ENCODE measurements at places on chromosomes 11 and 22.
A peak's percentile ranks its signal among the peaks of the same experiment; 100 is the strongest.

DNA sequence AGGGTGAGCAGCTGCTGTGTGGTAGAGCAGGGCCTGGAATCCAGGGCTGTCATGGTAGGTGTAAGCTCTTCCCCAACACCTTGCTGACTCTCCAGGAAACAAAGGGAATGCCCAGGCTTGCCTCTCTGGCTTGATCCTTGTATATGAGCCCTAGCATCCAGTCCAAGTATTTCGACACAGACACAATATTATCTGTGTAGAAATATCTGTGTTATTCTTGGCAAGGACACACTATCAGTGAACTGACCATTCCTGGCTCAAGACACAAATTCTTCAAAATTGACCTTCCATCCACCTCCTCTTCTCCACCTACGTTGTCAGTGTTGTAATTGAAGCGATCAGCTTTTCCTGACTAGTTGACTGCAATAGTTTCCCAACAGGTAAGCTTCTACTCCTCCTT is 312.0 kb upstream of the NARS2 start:
- H3K36me3 ChIP-seq: no peaks in the 10 kb centered on the region
- DNase-seq: no peak
- no peak overlapping the region for H3K27ac ChIP-seq
- peaks cover 2% of the 10 kb centered on the region for H3K27me3 ChIP-seq
- H3K4me3 ChIP-seq: no peak overlapping the region

- no peak overlapping the region for H3K4me3 ChIP-seq
- peak; percentile 75 for DNase-seq
- H3K36me3 ChIP-seq: no peaks in the 10 kb centered on the region
- H3K27me3 ChIP-seq: peaks cover 45% of the 10 kb centered on the region
Measured at GRCh38 chr22:39545386-39546365, 13.1 kb upstream of the RPS19BP1 start.

DNA sequence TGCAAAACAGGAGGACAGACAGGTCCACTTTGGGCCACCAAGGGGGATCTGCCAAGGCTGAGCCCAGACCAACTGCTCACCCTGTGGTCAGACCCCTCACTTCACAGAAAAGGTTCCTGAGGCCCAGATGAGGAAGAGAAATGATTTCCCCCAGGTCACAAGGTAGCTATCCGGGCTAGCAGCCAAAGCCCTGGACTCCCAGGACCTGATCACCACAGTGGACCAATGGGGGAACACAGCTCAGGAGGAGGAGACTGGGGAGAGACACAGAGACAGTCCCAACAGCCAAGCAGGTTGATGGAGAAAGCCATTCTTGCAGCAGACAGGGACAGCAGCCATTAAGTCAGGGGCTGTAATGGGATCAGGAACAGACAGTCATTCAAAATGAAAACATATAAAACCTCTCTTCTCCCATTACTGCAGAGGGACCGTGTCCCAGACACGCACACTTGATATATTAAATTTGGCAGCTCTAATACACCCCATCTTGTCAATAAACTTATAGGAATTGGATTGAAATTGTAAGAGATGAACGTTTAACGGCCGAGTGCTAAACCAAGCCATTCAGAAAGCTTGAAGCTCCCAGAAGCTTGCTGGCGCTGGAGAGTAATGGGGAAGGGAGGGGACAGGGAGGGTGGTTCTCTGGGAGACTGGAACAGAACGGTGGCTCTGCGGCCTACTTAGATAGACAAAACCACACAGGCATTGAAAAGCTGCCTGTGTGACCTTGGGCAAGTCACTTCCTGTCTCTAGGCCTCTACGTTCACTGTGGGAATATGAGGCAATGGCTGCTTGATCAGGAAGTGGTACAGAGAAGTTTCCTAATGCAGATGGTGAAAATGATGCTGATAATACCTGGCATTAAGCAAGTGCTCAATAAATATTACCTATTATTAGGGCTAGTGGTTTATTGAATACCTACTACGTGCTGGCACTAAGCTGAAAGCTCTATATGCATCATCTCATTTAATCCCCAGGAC is 16.0 kb downstream of the ZMAT5 start:
- peaks cover 4% of the 10 kb centered on the region for H3K36me3 ChIP-seq
- peaks cover 7% of the 10 kb centered on the region for H3K4me1 ChIP-seq
- H3K27me3 ChIP-seq: no peaks in the 10 kb centered on the region
- no peak for DNase-seq
- H3K27ac ChIP-seq: peak overlapping the region; percentile 31

DNA sequence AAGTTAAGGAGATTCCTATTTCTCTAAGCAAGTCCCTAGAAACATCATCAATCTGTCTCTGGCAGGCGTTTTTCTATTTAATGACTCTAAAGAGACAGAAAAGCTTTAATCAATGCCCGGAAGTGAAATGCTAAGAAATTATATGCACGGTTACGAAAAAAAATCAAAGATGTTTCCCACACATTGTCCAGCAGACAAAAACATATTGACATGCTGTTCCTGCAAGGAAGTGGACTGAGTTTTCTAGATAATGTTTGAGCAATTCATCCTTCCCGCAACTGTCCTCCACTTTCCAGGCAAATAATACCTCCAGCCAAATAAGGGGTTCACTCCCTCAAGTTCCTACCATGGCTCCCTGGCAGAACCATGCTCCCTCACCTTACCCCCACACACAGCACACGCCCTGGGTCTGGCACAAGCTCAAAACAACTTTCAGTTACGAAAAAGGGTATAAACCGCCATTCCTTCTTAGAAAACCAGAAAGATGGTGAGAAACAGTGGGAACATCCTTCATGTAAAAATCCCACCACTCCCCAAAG is 29.6 kb downstream of the GALNT18 start:
- H3K4me3 ChIP-seq: no peak overlapping the region
- H3K27ac ChIP-seq: no peak overlapping the region
- no peak for DNase-seq
- no peaks in the 10 kb centered on the region for H3K4me1 ChIP-seq
- H3K36me3 ChIP-seq: no peaks in the 10 kb centered on the region

DNA sequence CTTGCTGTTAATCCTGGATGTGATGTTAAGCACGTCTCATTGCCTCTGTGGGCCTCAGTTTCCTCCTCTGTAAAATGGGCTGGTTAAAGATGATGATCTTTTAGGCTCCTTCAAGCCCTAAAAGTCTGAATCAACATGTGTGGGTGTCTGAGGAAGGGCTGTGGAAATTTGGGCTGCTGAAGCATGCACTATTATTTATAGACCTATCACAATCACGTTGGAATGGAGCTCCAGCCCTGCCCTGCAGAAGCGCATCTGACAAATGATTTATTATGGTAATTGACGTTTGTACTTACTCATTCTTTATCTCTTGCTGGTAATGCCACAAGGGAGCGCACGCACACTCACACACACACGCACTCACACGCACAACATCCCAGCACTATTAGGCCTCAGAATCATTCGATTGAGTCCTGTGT is 20.4 kb downstream of the P2RX3 start:
- no peak overlapping the region for H3K4me3 ChIP-seq
- no peak overlapping the region for H3K27ac ChIP-seq
- peaks cover 10% of the 10 kb centered on the region for H3K27me3 ChIP-seq
- H3K4me1 ChIP-seq: no peaks in the 10 kb centered on the region
- H3K36me3 ChIP-seq: no peaks in the 10 kb centered on the region
- no peak for DNase-seq

DNA sequence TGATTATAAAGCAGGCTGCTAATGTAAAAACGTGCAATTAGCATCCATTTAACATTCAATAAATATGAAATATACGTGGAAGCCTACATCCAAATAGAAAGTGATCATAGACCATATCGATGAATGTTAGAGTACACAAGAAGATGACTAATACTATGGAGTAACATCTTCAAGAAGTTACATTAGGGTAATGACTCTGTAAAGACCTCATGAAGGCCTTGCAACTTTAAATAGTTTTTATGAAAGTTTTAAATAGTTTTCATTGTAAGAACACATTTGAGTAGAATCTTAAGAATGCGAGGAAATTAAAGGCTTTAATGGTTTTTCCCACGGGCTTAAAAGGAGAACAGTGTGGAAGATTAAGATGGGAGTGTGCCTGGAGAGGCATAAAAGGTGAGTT is 1.4 kb downstream of the TRIM34 start:
- H3K36me3 ChIP-seq: peaks cover 2% of the 10 kb centered on the region
- no peak for DNase-seq
- H3K4me1 ChIP-seq: peaks cover 64% of the 10 kb centered on the region
- H3K4me3 ChIP-seq: peak overlapping the region; percentile 94
- peak overlapping the region; percentile 93 for H3K27ac ChIP-seq

DNA sequence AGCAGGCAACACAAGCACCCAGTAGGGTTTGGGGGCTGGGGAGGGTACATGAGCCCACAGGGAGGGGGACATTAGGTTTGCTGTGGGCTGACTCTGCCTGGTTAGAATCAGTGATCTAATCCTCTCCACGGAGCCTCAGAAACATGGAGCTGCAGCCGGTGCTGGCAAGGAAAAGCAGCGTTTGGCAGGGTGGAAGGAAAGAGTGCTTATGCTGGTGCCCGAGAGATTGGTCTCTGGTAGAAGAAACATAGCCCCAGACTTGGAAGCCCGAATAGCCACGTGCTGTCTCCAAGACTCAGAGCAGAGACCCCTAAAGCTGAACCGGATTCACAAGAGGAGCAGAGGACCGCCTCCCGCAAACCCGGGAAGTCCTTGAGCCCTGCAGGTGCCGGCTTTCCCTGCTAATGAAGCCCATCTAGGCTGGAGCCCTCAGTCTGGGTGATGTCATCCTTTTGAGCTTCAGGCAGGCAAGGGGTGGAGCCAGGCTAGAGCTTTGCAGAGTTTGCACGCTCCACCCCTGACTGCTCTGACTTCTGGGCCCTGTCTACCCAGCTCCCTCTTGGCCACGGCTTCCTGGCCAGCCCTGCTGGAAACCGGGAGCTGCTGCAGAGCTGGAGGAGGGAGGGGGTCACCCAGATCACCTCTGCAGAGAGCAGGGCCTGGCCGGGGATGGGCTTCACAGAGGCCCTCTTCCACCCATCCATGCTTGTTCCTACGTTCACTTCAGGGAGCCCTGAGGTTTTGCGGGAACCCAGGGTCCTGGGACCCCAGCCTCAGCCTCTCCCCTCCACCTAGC is 35.0 kb upstream of the JAM3 start:
- H3K4me3 ChIP-seq: peak overlapping the region; percentile 32
- H3K27ac ChIP-seq: peak overlapping the region; percentile 31
- peak; percentile 71 for DNase-seq
- H3K27me3 ChIP-seq: no peaks in the 10 kb centered on the region

GRCh38 chr22:42296883-42297282 is 26.4 kb upstream of the TCF20 start:
- H3K4me1 ChIP-seq: peaks cover 52% of the 10 kb centered on the region
- DNase-seq: no peak
- no peaks in the 10 kb centered on the region for H3K27me3 ChIP-seq

- DNase-seq: no peak
- H3K4me1 ChIP-seq: no peaks in the 10 kb centered on the region
- no peaks in the 10 kb centered on the region for H3K36me3 ChIP-seq
- H3K27ac ChIP-seq: no peak overlapping the region
- H3K27me3 ChIP-seq: no peaks in the 10 kb centered on the region
Measured at GRCh38 chr11:38282718-38283117, 1684.7 kb upstream of the RAG2 start.

DNA sequence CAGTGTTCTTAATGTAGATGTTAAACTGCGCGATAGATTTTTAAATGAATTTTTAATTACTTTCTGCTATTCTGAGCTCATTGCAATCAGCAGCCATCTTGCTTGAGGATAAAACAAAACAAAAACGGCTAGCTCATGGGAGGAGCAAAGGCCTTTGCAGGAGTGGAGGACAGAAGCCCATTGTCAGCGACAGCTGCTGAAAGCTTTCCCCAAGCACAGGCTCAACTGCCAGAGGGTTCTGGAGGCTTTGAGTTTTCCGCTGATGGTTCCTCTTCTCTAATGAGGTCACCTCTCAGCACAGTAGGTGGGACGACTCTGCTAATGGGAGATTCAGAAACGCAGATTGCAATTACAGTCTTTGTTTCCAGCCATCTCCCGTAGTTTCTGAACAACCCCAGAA is 167.1 kb upstream of the TTC12 start:
- peaks cover 5% of the 10 kb centered on the region for H3K27me3 ChIP-seq
- no peak for DNase-seq
- no peaks in the 10 kb centered on the region for H3K36me3 ChIP-seq
- H3K27ac ChIP-seq: no peak overlapping the region
- H3K4me1 ChIP-seq: no peaks in the 10 kb centered on the region
- H3K4me3 ChIP-seq: no peak overlapping the region

DNA sequence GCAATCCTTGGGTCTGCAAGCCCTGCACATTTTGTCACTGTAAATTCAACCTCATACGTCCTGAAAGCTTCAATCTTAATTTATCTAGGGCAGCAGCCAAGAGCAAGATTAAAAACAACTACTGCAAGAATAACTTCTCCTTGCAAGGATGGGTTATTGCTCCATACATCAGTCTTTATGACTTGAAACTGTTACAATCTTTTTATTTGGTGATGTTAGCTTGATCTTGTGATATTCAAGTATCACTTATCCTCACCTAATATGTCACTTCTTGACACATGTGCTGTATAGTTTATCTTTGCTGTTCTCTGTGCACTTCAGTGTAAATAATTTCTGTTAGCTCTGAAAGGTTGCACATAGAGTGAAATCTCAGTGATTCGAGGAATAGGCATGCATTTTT is 14.7 kb upstream of the APLP2 start:
- H3K27ac ChIP-seq: no peak overlapping the region
- no peaks in the 10 kb centered on the region for H3K4me1 ChIP-seq
- no peak for DNase-seq
- no peak overlapping the region for H3K4me3 ChIP-seq
- no peaks in the 10 kb centered on the region for H3K36me3 ChIP-seq
- H3K27me3 ChIP-seq: peaks cover 15% of the 10 kb centered on the region

GRCh38 chr11:13169709-13170108 is 107.9 kb upstream of the BMAL1 start:
- no peaks in the 10 kb centered on the region for H3K36me3 ChIP-seq
- H3K27ac ChIP-seq: no peak overlapping the region
- H3K27me3 ChIP-seq: peaks cover 11% of the 10 kb centered on the region
- no peak for DNase-seq
- no peaks in the 10 kb centered on the region for H3K4me1 ChIP-seq

- H3K4me3 ChIP-seq: no peak overlapping the region
- no peak overlapping the region for H3K27ac ChIP-seq
- H3K4me1 ChIP-seq: peaks cover 16% of the 10 kb centered on the region
Measured at GRCh38 chr11:130219148-130219547, 59.6 kb downstream of the ST14 start.

- no peaks in the 10 kb centered on the region for H3K36me3 ChIP-seq
- no peak for DNase-seq
- no peak overlapping the region for H3K4me3 ChIP-seq
Measured at GRCh38 chr11:11263238-11264005, 89.6 kb downstream of the CSNK2A3 start.

Data from activated naive CD8-positive, alpha-beta T cell treated with anti-CD3 and anti-CD28 coated beads, Interleukin-2, amount 50 U/mL, for 24 hours (primary cell).